ENCODE measurements at places on chromosomes 5 and 9. TPM values are rescaled to one million over a fixed set of nuclear protein-coding genes. Genes with fewer than 3 reads are reported as not detected.

Gene FAM151B
- 3.1 TPM for total RNA-seq

Gene TMEM174
- not detected for total RNA-seq

Gene ARL15
- 8.7 TPM for total RNA-seq

Gene CARD9
- 0.86 TPM for total RNA-seq

Gene SLCO6A1
- not detected for total RNA-seq

Gene CDH9
- total RNA-seq, result not detected

GRCh38 chr9:133945977-133946753, 46.0 kb downstream of the VAV2 start:
- no peak for DNase-seq

GRCh38 chr5:138978080-138978479, 102.9 kb upstream of the LRRTM2 start:
- DNase-seq, result no peak

GRCh38 chr5:36402512-36402906, 100.8 kb upstream of the RANBP3L start:
- no peak for DNase-seq

- DNase-seq, result no peak
These were observed 20.5 kb downstream of the RUSC2 start for GRCh38 chr9:35510383-35510753.

GRCh38 chr5:160466889-160467554, 45.4 kb downstream of the PTTG1 start:
- no peak for DNase-seq

All from LHCN-M2 (cell line).